ENCODE measurements at places on chromosomes 7 and 10.

DNA sequence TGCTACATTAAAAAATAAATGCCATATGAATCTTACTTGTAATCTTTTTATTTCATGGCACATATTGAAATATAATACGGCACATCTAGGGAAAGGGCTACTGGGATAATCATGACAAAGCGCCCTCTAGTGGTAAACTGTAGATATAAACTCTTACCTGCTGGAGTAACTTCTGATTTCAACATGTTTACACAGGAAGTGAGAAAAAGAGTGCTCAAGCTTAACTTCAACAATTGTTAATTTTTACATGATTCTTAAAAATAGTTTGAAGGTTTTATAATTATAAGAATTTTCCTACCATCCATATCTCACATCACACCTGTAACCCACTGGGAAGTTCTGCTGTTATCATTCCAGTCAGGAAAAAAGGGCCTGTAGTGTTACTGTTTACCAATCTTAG is 2.0 kb upstream of the HEPACAM2 start:
- no peak for DNase-seq

GRCh38 chr10:4588824-4589223 is 237.2 kb upstream of the AKR1E2 start:
- DNase-seq, result no peak

GRCh38 chr10:22805304-22805703 is 90.9 kb upstream of the PIP4K2A start:
- no peak for DNase-seq

DNA sequence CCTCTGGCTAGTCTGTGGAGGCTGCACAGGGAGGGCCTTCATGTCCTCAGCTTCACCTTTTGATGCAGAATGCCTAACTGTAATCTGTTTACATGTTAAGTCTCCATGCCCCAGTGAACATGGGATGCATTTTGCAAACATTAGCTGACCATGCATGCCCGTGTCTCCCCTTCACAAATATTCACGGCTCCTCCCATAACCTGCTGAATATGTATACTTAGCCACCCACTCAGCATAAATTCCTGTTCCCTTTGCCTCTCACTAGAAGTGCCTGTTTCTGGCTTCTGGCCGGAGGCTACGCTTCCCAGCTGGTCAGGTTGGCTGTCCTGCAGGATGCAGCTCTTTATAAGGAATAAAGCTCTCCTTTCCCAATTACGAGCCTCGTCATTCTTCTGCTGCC is 552.7 kb downstream of the DNAJB6 start:
- DNase-seq, result no peak

DNA sequence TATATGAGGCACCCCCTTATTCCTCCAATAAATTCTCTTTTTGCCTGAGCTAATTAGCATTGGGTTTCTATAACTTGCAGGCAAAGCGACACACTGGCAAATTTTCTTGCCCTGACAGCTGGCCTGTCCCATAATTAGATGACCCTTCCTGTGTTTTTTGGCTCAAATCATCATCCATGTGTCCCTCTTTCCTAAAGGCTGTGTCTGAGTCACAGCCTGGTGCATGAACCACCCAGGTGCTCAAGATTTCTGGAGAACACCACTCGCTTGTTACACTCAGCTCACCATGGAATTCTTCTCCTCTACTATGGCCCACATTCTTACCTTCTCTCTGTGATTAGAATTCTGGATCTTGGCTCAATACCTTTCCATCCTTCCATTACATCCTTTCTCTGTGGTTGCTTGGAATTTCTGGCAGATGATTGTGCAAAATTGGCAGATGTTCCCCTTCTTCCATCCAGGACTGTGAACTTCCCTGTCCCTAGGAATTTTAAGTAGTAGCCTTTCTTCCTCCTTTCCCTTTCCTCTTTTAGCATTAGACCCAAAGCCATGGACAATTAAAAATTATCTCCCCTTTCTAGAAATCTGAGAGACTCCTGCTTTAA is 116.0 kb upstream of the ANKRD1 start:
- DNase-seq, result no peak

GRCh38 chr10:94622666-94623205 is 60.8 kb upstream of the CYP2C18 start:
- no peak for DNase-seq
